Fibroblast of lung (primary cell): ENCODE measurements at places on chromosomes 3 and 15. TPM values are rescaled to one million over a fixed set of nuclear protein-coding genes. Genes with fewer than 3 reads are reported as not detected.

GRCh38 chr15:84878504-84878903 lies 6.0 kb upstream of the SLC28A1 start:
- H3K4me1 ChIP-seq, result no peaks in the 10 kb centered on the region
- peak; percentile 39 for DNase-seq
- no peaks in the 10 kb centered on the region for H3K36me3 ChIP-seq
- no peaks in the 10 kb centered on the region for H3K27me3 ChIP-seq
- no peak overlapping the region for H3K4me3 ChIP-seq

DNA sequence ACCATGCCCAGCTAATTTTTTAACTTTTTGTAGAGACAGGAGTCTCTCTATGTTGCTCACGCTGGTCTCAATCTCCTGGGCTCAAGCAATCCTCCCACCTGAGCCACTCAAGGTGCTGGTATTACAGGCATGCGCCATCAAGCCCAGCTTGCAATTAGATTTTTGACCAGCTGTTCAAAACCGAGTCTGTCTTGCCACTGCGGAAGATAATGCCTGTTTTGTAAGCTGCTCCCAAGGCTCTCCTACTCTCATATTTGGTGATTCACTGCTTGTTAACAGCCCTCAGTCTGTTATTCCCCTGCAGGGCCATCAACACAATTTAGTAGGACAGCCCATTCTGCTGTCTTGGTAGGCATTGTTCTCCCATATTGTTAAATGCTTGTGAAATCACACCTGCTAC lies 17.8 kb upstream of the MCCC1 start:
- peaks cover 23% of the 10 kb centered on the region for H3K27me3 ChIP-seq
- DNase-seq, result no peak
- H3K4me3 ChIP-seq, result no peak overlapping the region
- no peaks in the 10 kb centered on the region for H3K36me3 ChIP-seq
- H3K4me1 ChIP-seq, result no peaks in the 10 kb centered on the region
- no peak overlapping the region for H3K27ac ChIP-seq

DNA sequence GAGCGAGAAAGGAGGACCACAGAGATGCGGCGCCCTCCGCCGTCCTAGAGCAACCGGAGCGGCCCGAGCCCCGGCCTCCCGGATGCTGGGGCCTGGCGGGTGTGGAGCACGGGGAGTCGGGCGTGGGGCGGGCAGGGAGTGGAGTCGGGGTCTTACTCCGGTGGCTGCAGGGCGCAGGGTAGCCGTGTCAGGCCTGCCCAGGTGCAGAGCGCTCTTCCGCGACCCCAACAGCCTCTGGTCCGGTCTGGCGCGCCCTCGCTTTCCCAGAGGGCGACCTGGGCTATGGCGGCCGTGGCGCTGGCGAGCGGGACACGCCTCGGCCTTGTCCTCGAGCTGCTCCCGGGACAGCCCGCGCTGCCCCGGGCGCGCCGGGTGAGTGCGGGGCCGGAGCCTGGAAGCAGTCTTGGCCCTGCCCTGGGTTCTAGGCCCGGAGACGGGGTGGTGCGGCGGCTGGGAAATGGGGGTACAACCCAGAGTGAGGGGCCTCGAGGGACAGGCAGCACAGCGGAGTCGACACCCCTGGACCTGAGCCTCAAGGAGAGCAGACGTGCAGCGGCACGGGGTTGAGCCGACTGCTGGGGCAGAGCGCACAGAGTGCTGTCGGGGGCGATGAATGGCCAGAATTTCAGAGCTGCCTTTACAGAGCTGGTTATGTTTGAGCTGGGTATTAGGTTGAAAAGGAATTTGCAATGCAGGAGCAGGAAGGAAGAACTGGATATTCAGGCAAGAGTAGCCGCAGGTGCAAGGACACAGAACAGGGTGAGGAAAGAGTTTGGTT lies at the start of gene ZNF662:
ZNF662 (plus strand) TSS at position 73 of the 778 bp plus-strand sequence. CDS start 1,973 bp downstream, outside the sequence.
- H3K27ac ChIP-seq, result no peak within 1 kb of the TSS
- peak; percentile 30 for DNase-seq
- peak within 1 kb of the TSS; percentile 55 for H3K4me3 ChIP-seq
- no peaks in the 10 kb centered on the region for H3K4me1 ChIP-seq
- peaks cover 17% of the 10 kb centered on the region for H3K27me3 ChIP-seq

The ZDHHC23 gene
- 0.77 and 1.5 TPM in 2 replicates for total RNA-seq

- H3K4me3 ChIP-seq, result peak overlapping the region; percentile 77
- no peaks in the 10 kb centered on the region for H3K36me3 ChIP-seq
- peak overlapping the region; percentile 47 for H3K27ac ChIP-seq
- no peaks in the 10 kb centered on the region for H3K27me3 ChIP-seq
- H3K4me1 ChIP-seq, result peaks cover 2% of the 10 kb centered on the region
These were observed 644 bp upstream of the NGLY1 start for GRCh38 chr3:25783661-25784512.

- H3K27ac ChIP-seq, result no peak overlapping the region
- no peaks in the 10 kb centered on the region for H3K27me3 ChIP-seq
- no peak overlapping the region for H3K4me3 ChIP-seq
- no peaks in the 10 kb centered on the region for H3K36me3 ChIP-seq
- DNase-seq, result peak; percentile 49
These were observed 1.2 kb downstream of the MKRN3 start for GRCh38 chr15:23566651-23567050.

GRCh38 chr3:51937611-51938450 lies 3.9 kb downstream of the RRP9 start:
- no peak overlapping the region for H3K27ac ChIP-seq
- H3K36me3 ChIP-seq, result peaks cover 18% of the 10 kb centered on the region
- H3K4me1 ChIP-seq, result peaks cover 10% of the 10 kb centered on the region
- H3K27me3 ChIP-seq, result no peaks in the 10 kb centered on the region
- no peak for DNase-seq

The PEX5L gene
- total RNA-seq, result 0.51 and 5.9 TPM in 2 replicates

DNA sequence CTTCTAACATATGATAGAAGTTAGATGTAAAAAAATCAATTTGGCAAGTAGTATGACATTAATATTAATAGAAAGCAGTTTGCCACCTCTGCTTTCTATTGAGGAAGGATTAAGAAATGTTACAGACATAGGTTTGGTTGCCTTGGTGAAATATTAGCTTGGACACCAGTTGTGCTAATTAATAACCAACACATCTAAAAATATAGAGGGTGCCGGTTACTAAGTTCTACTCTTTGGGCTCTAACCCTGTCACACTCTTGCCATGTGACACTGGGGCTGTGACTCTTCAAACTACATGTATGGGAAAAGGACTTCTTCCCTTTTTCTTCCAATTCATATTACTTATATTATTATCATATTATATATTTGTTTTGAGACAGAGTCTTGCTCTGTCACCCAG lies 64.4 kb downstream of the TRIM71 start:
- no peak overlapping the region for H3K27ac ChIP-seq
- H3K36me3 ChIP-seq, result no peaks in the 10 kb centered on the region
- H3K4me3 ChIP-seq, result no peak overlapping the region
